ENCODE measurements at places on chromosomes 13 and 19.

DNA sequence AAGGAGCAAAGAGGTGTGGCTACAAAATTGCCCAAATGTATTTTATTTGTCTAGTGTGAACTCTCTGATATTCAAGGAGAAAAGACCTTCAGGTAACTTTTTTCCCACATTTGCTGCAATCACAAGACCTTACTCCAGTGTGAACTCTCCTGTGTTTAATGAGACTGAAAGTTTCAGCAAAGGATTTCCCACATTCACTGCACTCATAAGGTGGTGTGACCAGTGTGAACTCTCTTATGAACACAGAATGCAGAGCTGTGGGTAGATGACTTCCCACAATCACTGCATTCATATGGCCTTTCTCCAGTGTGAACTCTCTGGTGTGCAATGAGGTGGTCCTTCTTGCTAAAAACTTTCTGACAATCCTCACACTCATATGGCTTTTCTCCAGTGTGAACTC, 16.4 kb downstream of the ZNF814 start:
- no peak for DNase-seq

DNA sequence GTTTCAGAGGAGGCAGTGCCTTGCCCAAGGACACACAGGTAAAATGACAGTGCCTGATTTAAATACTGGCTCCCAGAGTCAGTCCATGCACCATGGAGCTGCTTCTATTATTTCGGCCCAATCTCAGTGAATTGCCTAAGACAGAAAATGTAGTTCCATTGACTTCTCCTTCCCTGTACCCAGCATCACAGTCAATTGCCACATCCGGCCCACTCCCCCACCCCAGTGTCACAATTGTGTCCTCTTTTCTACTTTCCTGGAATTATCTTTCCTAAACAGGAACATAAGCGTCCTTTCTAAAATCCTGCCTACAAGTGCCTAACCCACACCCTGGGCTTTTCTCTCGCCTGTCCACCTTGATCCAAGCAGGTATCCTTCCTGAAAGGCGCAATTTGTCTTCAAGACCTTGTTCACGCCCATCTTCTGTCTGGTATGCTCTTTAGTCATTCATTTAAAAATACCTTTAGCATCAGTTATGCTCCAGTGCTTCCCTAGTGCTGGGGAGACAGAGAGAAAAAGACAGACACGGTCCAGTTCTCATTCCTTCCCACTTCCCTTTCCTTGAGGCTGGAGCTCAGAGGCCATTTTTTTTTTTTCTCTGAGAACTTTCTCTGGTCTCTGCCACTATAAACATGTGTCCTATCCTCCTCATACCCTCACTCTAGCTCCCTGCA, 411.4 kb downstream of the LIG4 start:
- DNase-seq, result no peak

DNA sequence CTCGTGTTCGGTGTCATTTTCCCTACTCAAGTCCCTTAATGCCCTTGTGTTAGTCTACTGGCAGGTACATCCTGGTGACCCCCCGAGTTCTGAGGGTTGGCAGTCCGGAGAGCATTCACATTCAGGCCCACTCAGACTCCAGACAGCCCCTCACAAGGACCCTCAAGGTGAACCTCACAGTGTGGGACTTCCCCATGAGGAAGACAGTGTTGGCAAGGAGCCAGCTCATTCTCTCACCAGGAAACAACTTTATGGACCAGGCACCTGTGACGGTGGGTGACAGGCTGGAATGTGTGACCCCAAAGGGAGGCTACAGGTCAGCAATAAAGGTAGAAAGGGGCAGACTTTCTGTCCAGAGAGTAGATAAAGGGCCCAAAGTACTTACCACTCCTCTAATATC, 24.5 kb downstream of the RDH8 start:
- DNase-seq, result no peak

DNA sequence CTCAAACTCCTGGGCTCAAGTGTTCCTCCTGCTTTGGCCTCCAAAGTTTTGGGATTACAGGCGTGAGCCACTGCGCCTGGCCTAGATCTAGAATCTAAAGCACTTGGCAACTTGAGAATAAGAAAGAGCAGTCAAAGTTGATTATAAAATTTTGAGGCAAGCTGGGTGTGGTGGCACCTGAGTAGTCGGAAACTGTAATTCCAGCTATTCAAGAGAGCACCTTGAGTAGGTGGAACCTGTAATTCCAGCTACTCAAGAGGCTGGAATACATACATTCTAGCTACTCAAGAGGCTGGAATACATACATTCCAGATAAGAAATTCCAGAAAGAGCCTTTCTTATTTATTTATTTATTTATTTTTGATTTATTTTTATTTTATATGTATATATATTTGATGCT, 8.3 kb upstream of the NAA16 start:
- no peak for DNase-seq

DNA sequence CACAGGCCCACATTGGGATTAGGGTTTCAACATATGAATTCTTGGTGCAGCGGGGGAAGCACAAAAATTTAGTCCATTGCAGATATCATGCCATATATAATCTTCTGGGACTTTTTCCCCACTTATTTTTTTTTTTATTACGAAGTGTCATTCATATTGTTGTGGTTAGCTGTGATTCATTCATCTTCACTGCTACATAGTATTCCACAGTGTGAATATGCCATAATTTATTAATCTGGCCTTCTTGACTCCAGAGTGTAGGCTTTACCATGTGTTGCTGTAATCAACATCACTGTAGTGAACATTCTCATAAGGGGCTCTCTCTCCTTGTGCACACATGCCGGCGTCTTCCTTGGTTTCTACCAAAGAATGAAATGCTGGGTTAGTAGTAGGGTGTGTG, 53.4 kb upstream of the RGCC start:
- DNase-seq, result no peak

DNA sequence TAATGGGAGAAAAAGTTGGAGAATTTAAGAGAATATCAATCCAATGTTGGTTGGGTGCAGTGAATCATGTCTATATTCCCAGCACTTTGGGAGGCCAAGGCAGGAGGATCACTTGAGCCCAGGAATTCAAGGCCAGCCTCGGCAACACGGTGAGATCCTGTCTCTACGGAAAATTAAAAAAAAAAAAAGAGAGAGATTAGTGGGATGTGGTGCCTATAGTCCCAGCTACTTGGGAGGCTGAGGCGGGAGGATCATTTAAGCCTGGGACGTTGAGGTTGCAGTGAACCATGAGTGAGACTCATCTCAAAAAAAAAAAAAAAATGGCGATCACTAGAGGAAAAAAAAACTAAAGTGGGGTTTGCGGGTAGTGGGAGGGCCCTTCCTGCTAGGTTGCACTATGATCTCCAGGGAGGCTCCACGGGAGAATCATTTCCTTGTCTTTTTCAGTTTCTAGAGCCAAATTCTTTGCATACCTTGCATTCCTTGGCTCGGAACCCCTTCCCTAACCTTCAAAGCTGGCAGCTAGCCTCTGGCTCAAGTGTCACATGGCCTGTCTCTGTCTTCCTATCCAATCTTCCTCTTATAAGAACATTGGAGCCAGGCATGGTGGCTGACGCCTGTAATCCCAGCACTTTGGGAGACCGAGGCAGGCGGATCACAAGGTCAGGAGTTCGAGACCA, 5.8 kb upstream of the ERCC2 start:
- peak; percentile 93 for DNase-seq

DNA sequence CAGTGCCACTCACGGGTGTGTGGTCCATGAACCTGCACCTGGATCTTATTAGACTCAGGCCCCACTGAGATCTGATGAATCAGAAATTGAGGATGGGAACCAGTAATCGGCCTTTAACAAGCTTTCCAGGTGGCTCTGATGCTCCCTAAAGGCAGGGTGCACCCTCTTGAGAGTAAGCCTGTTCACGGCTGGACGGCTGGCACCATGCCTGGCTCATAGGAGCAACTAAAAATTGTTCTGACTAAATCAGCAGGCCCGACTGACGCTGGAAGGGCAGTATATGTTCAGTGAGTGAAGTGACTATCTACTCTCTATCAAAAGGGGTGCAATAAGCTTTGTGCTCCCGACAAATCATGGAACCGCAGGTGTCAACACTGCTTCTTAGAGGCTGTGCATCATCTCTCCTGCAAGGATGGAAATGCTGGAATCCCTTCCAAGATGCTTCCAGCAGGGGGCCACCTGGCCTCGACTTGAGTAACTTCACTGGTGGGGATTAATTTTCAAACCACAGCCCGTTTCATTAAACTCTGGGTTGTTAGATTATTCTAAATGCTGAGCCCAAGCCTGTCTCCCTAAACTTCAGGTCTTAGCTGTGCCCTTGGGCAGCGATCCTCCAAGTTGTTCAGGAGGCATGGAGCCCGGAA, 28.4 kb downstream of the TMTC4 start:
- DNase-seq, result peak; percentile 49

DNA sequence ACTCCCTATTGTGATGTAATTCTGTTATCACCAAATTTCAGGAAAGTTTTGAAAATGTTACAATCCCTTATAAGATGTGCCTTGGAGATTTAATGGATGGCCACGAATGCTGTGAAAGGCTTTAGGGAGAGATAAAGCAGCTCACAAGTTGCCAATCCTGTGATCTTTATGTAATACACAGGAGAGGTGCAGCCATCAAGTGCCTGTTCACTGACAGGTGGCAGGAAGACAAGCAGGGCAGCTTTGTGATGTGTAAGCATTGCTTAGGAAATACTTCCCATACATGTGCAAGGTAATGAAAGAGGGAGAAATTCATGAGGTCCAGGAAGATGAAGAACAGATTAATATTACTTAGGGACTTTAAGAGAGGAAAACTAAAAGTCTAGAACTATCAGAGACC, 628.8 kb downstream of the SLITRK6 start:
- no peak for DNase-seq

DNA sequence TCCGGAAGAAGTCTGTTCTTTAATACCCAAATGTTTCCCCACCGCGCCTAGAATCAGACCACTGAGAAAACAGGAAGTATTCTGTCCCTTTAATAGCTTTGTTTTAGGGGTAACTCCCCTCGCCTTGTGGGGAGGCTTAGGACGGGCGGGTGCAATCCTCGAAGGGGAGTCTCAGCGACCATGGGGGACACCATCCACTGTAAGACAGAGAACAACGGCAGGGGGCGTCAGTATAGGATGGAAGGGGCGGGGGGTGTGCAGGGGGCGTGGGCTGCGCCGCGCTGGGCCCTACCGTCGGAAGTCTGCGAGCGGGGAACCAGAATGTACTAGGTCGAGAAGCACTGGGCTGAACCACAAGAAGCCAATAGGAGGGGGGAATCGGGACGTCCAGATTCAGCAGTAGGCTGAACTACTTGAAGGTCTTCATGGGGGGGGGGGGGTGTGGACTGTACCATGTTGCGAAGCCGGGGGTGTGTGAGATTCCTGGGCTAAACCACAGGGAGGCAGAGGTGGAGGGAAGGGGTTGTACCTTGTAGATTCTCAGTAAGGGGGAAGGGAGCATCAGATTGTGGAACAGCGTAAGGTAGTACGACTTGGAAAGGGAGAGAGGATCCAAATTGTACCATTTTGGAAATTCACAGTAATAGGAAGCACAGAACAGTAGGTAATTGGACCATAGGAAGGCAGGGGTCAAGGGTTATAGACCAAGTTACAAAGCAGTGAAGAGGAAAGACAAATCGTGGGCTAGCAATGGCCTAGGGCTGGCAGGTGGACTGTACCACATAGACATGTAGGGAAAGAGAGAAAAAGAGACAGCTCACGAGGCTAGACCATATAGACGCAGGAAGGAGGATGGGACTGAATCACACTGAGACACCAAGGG, 1.0 kb upstream of the DBP start:
- peak; percentile 83 for DNase-seq

DNA sequence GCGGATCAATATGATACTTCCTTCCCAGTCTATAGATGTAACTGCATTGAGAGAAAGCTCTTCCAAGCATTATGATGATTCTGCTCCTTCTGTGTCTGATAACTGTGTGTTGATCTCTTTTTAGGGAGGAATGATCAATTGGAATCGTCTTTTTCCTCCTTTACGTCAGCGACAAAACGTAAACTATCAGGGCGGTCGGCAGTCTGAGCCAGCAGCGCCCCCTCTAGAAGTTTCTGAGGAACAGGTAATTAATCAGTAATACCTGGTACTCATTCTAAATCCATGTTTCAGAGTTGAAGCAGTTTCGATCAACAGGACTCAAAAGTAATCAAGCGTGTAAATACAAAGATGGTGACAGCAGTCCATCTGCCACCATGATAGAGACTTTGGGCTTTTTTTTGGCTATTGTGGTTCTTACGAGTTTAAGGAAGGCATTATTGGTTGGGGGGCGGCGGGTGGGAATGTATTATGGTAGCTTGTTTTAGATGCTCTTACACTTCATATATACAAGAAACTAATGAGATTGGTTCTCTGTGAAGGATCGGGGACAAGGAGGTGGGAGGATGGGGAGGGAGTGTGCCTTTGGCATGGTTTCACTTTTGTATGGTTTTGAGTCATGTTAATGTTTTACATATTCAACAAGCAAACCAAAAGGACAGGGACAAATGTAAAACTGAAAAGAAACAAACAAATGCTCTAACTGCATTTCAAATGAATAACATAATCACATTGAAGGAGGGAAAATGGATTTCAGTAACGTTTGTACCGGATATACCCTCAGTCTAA, 60.7 kb upstream of the GPR183 start:
- DNase-seq, result no peak

DNA sequence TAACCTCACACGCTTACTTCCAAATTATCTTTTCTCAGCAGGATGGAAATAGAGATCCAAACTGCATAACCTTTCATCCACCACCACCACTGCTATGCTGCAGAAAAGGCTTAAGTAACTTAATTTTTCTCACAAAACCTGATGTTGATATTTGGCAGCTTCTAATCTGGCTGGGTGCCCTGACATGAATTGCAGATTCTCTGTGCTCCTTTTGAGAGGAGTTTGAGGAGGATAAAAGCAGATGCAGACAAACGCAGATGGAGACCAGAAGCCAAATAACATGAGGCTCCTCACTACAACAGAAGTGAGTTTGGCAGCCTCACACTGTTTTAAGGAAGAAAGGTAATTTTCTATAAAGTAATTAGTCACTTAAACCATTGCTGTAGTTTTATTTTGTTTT, 646.2 kb upstream of the ATXN8OS start:
- no peak for DNase-seq

DNA sequence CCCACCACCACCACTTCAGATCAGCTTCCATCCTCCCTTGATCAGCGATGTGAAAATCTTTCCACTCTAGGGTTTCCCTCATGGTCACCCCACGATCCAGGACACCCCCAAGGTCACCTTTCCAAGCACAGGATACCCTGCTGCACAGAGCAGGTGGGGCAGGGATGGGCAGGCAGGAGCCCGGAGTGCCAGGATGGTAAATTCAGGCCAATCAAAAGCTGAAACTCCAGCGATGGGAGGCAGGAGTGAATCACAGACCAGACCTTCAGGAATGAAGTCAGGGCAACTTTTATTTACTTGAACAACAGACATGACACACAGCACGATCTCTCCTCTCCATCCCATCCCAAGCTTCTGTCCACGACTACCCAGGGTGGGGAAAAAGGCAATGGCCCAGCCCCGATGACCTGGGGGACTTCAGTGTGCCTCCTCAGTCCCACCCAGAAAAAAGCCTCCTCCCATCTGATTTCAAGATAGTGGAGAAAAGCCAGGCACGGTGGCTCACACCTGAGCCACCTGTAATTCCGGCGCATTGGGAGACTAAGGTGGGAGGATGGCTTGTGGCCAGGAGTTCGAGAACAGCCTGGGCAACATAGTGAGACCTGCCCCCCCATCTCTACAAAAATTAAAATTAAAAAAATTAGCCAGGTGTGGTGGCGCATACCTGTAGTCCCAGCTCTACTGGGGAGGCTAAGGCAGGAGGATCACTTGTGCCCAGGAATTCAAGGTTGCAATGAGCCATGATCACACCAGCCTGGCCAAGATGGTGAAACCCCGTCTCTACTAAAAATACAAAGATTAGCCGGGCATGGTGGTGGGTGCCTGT, 39.2 kb downstream of the ZSWIM4 start:
- no peak for DNase-seq
